ENCODE measurements at places on chromosomes 4 and X. TPM values are rescaled to one million over a fixed set of nuclear protein-coding genes. Genes with fewer than 3 reads are reported as not detected.

CXCL13 gene
- total RNA-seq, result not detected

DNA sequence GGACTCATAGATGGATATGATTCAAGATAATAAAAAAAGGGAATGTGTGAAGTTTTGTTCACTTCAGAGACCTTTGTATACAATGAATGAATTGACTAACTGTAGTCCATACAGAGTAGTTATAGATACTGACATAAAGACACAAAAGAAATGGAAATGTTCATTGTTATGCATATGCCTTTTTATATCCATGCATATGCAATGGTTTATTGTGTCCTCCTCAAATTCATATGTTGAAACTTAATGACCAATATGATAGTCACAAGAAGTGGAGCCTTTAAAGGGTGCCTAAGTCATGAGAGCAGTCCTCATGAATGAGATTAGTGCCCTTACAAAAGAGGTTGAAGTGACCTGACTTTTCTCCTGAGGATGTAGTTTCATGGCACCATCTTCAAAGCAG is 467.5 kb upstream of the NDST4 start:
- no peaks in the 10 kb centered on the region for H3K36me3 ChIP-seq
- no peak for DNase-seq
- H3K27ac ChIP-seq, result no peak overlapping the region

CXCR3 gene
- not detected for total RNA-seq

GRCh38 chr4:57993944-57994343 is 883.8 kb upstream of the IGFBP7 start:
- no peak overlapping the region for H3K27ac ChIP-seq

- no peaks in the 10 kb centered on the region for H3K36me3 ChIP-seq
- no peaks in the 10 kb centered on the region for H3K27me3 ChIP-seq
- H3K4me3 ChIP-seq, result no peak overlapping the region
These were observed 5.4 kb upstream of the PDLIM5 start for GRCh38 chr4:94446386-94446785.

SLC38A5 gene
- 21.8 TPM for total RNA-seq

DNA sequence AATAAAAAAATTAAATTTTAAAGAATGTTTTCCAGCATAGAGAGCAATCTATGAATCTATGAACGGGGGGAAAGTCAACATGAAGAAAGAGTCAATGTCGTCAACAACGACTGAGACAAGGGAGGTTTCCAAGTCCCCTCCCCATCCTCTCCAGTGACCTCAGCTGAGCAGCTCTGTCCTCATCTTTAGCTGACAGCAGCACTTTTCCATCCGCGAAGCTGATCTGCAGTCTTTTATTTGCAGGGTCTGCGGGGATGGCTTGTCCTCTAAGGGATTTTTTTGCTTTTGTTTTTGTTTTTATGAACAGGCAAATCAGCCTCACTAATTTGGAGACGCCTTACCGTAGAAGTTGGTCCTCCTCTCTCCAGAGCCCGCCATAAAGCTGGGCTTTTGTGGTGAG is 46.5 kb downstream of the PRKX start:
- no peak overlapping the region for H3K27ac ChIP-seq
- H3K4me3 ChIP-seq, result no peak overlapping the region
- DNase-seq, result no peak
- no peaks in the 10 kb centered on the region for H3K36me3 ChIP-seq
- no peaks in the 10 kb centered on the region for H3K27me3 ChIP-seq
- no peaks in the 10 kb centered on the region for H3K4me1 ChIP-seq

DNA sequence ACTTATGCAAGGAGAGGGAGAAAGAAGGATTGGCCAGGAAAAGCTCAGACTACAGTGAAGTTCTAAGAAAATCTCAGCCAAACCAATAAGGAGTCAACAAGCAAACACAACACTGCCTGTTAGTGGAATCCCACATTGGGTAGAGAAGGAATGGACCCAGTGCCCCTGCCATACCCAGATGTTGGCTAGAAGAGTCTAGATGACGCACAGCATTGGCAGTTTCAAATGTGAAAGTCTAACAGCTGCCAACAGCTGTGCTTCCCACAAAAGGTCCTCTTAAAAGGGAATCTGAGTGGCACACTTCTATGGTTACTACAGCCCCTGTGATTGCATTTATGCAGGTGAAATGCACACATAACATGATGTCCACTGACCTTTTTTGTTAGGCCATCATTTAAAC is 37.2 kb upstream of the CPEB2 start:
- H3K27me3 ChIP-seq, result no peaks in the 10 kb centered on the region
- no peaks in the 10 kb centered on the region for H3K36me3 ChIP-seq
- DNase-seq, result peak; percentile 18
- no peaks in the 10 kb centered on the region for H3K4me1 ChIP-seq

- H3K4me3 ChIP-seq, result no peak overlapping the region
- H3K36me3 ChIP-seq, result no peaks in the 10 kb centered on the region
- no peaks in the 10 kb centered on the region for H3K4me1 ChIP-seq
- H3K27me3 ChIP-seq, result peaks cover 2% of the 10 kb centered on the region
- no peak overlapping the region for H3K27ac ChIP-seq
These were observed 39.1 kb upstream of the UCP1 start for GRCh38 chr4:140607852-140608251.

DDX53 gene
- not detected for total RNA-seq

GRCh38 chr4:148025981-148026380 is 294.1 kb downstream of the ARHGAP10 start:
- no peaks in the 10 kb centered on the region for H3K4me1 ChIP-seq
- H3K27me3 ChIP-seq, result no peaks in the 10 kb centered on the region
- H3K36me3 ChIP-seq, result no peaks in the 10 kb centered on the region
- H3K4me3 ChIP-seq, result no peak overlapping the region
- H3K27ac ChIP-seq, result peak overlapping the region; percentile 56

Data from fibroblast of lung (primary cell).